ENCODE measurements at places on chromosomes 5 and 9.
A peak's percentile ranks its signal among the peaks of the same experiment; 100 is the strongest.

DNA sequence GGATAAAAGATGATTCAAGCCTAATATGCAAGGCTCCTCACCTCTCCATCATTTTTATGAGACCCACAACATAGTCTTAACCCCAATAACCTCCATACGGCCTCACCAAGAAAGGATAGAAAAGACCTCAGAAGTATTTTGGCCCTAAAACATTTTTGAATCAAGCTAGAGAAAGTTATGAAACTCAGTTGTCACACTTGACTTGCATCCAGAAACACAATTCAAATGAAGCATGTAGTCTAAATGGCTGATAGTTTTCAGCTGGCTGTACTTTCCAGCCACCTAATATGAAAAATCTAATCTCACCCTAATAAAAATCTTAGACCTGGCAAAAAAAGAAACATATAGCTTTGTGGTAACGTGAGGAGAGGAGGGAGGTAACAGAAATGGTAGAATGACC is 116.1 kb downstream of the ARL15 start:
- no peak for DNase-seq

DNA sequence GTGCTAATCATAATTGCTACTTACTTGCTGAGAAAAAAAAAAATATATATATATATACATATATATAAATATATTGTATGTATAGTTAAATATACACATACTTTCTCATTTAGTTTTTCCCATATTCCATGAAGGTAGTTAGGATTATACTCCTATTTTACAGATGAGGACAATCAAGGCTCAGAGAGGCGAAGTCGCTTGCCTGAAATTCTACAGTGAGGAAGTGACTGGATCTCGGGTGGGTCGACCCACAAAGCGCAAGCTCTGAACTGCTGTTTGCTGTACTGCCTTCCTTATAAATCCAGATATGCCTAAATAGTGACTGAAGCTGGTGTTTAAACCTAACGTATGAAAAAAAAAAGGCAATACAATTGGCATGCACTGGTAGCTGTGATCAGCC is 148.3 kb upstream of the TBC1D2 start:
- no peak for DNase-seq

DNA sequence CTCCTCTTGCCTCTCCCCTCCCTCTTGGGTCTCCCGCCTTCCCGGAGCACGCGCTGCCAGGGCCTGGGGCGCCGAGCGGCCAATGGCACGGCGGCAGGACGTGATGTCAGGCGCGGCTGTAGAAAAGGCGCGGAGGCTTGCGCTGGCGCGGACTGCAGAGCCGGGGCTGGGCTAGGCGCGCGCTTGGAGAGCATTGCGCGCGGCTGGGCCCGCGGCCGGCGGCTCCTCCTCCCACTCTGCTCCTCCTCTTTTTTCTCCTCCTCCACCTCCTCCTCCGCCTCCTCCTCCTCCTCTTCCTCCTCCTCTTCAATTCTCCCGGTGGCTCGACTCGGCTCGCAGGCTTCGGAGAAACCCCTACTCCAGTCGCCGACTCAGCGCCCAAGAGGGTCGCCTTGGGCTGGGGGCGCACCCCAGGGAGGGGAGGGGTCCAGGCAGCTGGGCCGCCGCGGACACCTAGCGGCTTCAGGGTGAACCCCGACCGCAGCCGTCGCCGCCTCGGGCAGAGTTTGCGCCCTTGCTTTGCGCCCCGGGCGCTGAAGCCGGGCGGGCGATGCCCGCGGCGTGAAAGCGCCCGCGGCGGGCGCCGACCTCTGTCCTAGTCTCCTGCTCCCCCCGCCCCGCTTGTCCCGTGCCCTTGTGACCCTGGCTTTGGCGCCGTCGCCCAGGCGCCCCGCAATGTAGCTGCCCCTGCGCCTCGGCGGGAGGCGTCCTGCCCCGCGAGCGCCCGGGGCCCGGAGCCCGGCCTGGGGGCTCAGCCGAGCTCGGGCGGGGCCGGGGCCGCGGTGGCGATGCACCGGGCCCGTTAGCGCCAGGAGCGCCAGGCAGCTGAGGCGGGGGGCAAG is at the start of gene LHX2:
Gene LHX2 (plus strand): TSS at position 309 of the 842 bp plus-strand sequence. CDS start 581 bp downstream, outside the sequence.
- peak; percentile 97 for DNase-seq

DNA sequence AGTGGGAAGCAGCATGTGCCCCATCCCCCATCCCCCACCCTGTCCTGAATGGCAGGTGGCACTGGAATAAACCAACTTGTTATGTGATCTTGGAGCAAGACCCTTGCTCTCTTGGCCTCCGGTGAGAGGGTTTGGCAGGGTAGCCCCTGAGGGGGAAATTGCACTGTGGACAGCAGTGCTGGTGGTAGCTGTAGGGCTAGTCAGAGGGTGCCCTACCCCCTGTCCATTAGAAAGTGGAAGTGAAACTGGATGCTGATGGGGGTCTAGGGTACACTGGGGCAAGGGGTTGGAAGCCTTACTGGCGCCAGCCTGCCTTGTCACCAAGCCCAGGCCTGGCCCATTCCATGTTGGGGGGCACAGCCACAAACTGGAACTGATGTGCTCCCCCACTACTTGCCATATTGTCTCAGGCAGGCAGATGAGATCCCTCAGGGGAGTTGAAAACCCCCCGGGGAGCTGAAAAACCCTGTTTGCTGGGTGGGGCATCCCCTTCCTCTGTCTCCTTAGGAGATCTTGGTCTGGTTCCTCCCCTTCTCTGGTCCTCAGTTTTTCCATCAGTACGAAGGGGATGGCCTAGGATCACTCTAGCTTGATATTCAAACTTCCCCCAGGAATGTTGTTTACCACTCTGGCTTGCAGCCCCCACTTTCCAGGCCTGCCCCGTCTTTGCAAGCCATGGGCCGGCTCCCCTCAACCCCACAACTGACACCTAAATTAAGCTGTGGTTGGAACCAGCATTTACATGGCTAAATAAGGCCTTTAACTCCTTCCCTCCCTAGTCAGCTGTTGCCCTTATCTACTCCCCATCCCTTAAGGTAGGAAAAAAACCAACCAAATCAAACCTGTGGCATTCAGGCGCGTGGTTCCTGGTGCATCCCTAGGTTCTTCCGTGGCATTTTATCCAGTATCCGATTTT is 14.4 kb upstream of the SYNPO start:
- no peak for DNase-seq

GRCh38 chr5:139709582-139710318 is 61.6 kb downstream of the CXXC5 start:
- no peak for DNase-seq

DNA sequence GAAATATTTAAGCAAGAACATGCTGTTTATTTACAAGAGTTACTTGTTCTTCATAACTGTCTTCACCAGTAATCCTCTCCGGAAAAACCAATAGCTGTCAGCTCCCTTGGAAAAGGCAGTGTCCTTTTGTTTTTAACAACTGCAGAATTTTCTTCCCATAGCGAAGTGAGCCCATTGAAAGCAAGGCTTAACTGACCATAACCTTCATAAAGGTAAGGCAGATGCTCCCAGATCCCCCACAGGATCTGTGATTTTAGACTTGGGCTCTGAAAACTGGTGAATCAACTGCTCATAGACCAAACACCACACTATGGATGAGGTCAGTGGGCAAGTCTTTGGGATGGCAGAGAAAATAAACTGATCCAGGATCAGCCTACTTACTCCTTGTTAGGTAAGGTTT is 155.0 kb downstream of the GLIS3 start:
- DNase-seq = no peak

- DNase-seq = no peak
Measured at GRCh38 chr9:124347968-124348358, 67.3 kb downstream of the PSMB7 start.

- no peak for DNase-seq
Measured at GRCh38 chr5:53180538-53180937, 71.0 kb upstream of the MOCS2 start.

- no peak for DNase-seq
Measured at GRCh38 chr5:142881784-142882126, 111.6 kb downstream of the ARHGAP26 start.

All from NCI-H510A treated with DMSO at 0.1 percent for 48 hours (cell line).